CD4-positive, CD25-positive, alpha-beta regulatory T cell (primary cell): ENCODE measurements at places on chromosomes 1 and 21.

- peak; percentile 52 for DNase-seq
These were observed 26.5 kb upstream of the RPL11 start for GRCh38 chr1:23664837-23665795.

DNA sequence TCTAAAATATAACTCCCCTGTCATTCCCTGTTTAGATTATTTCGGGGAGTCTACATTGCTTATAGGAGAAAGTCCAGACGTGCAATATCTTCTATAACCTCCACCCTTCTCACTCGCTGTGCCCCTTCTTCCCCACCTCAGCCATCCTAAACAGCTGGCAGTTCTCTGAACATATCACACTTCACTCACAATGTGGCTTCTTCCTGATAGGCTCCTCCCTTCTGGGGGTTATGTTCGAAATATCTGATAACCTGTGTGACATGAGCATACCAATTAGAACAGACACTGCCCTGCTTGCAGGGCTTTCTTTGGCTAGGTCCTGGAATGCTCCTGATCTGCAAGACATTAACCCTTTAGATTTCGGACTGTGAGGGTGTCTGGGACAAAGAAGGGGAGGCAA, 274.6 kb downstream of the NFIA start:
- no peak for DNase-seq

DNA sequence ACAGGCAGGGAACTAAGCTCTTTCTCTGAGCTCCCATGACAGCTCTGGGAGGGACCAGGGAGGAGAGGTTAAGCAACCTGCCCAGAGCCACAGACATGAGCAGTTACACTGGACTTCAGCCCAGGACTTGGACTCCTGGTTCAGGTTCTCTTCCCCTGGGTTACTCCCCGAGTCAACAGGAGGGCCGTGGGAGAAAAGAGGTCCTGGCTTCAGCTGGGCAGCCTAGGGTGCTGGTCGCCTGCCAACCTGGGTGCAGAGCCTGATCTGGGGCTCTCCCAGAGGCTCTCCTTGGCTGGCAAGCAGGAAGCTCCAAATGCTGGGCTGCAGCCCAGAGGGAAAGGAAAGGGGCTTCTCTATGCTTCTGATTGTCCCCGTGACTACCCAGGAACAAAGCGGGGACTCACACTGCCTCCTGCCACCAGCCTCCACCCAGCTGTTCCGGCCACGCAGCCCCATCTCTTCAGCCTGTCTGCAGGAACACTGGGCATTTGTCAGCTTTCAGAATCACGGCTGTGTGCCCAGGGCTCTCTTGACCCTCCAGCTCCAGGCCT, 141.8 kb downstream of the HIVEP3 start:
- no peak for DNase-seq

DNA sequence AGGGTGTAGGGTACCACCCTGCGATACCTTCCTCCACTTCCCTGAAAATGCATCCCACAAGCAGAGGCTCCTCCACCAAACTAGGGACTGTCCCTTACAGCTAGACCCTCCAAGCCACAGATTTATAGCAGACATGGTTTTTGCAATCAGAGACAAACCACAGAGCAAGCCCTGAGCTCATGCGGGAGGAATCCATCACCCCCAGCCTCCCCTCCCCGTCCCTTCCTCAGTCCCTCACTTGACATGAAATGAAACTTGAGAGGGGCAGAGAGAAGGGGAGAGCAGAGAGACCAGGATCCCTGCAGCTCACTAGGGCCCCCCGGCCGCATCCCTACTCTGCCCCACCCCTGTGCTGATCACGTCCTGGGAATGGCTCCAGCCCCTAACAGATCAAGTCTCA, 94.9 kb downstream of the MRPL37 start:
- DNase-seq: no peak

DNA sequence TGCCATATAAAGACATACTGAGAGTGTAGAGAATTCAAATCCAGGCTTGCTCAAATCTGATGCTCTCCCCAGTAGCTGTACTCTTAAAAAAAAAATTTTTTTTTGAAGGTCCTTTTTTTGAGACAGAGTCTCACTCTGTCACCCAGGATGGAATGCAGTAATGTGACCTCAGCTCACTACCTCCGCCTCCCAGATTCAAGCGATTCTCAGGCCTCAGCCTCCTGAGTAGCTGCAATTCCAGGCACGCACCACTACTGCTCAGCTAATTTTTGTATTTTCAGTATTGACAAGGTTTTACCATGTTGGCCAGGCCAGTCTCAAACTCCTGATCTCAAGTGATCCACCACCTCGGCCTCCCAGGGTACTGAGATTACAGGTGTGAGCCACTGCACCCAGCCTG, 28.7 kb downstream of the STYXL2 start:
- DNase-seq: no peak

GRCh38 chr1:175842550-175842949, 99.2 kb upstream of the TNR start:
- DNase-seq: no peak

- no peak for DNase-seq
These were observed 173.2 kb downstream of the ATP6V1G3 start for GRCh38 chr1:198367296-198367695.

DNA sequence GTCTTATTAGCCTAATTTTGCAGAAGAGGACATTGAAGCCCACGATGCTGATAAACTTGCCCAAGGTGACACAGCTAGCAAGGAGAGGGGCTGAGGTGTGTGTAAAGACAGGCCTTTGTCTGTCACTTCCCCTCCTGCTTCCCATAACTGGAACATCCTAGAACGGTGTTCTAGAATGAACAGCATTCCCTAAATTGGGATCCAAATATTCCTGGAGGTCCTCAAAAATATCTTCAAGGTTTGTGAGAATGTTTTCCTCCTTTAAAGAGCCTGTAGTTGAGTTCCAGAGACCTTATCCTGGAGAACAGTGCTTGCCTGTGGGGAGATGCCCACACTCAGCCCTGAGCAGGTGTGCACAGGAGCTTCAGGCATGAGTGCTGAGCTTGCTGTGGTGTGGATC, 41.5 kb upstream of the SAMD13 start:
- DNase-seq: no peak

GRCh38 chr1:198490224-198490623, 50.3 kb downstream of the ATP6V1G3 start:
- DNase-seq: no peak

DNA sequence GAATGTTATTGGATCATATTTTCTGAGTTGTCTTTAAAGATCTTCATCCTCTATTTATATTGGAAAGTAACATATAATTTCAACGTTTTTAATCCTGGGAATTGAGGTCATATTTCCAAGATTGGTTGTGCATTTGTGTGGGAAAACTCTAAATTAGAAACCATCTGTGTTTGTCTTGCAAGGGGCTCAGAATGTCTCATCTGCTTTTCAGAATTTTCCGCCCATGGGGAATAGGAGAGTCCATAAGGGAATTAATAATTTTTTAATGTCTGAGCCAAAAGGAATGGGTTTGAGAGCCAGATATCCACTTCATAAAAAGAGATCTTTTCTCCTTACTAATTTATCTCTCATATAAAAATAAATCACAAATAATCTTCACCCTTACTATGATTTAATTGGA, 84.8 kb upstream of the MAP1LC3C start:
- DNase-seq: no peak

DNA sequence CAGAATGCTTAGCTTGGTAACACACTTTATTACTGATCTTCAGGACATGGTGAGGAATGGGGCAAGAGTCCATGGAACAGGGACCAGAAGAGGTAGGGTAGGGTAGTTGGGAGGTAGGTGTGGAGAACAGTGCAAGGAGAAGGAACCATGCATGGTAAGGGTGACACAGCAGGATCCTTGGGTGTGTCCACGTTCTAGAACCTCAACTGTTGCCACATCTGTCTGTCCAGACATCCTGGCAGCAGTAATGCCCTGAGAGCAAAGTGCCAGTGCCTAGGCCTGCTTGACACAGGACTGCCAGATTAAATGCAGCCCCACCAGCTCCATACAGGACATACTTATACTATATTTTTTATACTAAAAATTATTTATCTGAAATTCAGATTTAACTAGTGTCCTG, 13.9 kb downstream of the DMAP1 start:
- DNase-seq: no peak

- peak; percentile 28 for DNase-seq
These were observed 30.6 kb downstream of the FAF1 start for GRCh38 chr1:50929376-50929958.

- DNase-seq: no peak
These were observed 37.2 kb downstream of the SETD4 start for GRCh38 chr21:36023092-36023480.
